ENCODE measurements at places on chromosomes 4 and X.

GRCh38 chr4:4477391-4477790 lies 64.5 kb downstream of the STX18 start:
- no peak for DNase-seq

DNA sequence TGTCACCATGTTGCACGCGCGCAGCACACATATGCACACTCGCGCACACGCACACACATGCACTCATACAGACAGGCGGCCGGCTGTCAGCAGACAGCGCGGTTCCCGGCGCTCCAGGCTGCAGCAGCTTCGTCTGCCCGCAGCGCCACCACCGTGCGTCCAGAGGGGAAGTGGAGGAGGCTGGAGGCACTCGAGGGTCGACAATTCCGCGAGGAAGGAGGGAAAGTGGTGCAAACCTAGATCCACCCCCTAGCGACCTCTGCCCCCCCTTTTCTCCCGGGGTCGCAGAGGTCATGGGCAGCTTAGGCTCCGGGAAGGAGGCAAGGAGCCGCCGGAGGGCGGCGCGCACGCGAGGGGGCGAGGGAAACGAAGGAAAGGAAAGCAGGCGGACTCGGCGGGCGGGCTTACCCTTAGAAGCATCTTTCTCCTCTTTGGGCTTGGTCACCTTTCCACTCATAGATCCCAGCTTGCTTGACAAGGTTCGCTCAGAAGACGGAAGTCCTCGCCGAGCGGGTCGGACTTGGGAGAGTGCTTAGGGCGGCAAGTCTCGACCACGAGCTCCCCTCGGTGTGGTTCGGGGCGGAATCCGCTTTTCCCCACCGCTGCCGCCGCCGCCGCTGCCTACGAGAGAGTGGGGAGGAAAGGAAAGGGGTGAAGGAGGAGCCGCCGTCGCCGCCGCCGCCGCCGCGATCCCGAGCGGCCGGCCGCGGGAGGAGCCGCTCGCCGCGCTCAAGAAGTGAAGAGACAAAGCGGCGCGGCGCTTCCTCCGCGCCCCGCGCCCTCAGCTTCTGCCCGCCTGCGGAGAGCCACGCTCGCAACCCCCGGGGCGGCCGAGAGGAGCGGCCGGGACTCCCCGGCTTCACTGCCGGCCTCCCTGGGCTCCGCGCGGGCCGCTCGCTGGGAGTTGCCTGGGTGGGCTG lies 326.6 kb upstream of the F9 start:
- DNase-seq = no peak

DNA sequence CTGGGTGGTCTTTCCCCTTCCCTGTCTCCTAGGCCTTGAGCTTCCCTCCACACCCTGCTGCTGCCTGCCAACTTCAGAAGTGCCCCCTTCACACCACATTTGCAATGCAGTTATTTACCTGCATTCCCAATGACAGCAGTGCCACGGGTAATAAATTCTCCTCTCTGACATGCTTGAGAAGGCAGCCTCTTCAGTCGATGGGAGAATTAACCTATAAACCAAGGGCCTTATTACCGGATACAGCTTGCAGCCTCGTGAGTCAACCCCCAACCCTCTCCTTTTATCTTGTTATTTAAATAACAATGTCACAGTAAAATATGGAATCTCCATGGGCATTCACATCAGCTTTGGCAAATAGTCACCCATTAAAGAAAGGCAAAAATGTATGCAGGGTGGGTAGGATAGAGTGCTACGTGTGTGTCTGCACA lies 34.7 kb upstream of the LGI2 start:
- no peak for DNase-seq

DNA sequence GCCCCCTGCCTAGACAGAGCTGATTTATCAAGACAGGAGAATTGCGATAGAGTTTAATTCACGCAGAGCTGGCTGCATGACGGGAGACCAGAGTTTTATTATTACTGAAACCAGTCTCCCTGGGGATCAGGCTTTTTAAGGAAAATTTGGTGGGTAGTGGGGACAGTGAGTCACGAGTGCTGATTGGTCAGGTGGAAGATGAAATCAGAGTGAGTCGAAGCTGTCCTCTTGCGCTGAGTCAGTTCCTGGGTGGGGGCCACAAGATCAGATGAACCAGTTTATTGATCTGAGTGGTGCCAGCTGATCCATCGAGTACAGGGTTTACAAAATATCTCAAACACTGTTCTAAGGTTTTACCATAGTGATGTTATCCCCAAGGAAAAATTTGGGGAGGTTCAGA lies 36.6 kb downstream of the MYOZ2 start:
- DNase-seq = no peak

- DNase-seq = no peak
These were observed 85.7 kb downstream of the F11 start for GRCh38 chr4:186351668-186352194.

- DNase-seq = no peak
These were observed 38.3 kb downstream of the SEC24D start for GRCh38 chr4:118797558-118798142.

GRCh38 chr4:19614171-19614570 lies 637.5 kb upstream of the SLIT2 start:
- DNase-seq = no peak

DNA sequence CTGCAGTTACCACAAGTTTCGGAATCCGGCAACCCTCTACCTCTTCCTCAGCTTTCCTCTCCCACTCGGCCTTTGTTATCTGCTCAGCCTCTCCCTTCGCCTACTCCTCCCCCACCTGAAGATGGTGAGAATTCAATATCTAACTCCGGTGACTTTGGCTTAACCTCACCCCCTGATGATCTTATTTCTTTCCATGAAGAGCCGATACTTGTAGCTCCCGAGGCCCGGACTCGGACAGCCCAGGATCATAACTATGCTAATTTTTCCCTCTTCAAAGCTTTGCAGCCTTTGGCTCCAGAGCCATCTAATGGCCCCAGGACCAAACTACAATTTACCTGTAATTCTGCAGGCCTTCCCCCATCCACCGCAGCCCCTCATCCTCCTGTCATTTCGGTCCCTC lies 32.0 kb upstream of the MGST2 start:
- peak; percentile 2 for DNase-seq

DNA sequence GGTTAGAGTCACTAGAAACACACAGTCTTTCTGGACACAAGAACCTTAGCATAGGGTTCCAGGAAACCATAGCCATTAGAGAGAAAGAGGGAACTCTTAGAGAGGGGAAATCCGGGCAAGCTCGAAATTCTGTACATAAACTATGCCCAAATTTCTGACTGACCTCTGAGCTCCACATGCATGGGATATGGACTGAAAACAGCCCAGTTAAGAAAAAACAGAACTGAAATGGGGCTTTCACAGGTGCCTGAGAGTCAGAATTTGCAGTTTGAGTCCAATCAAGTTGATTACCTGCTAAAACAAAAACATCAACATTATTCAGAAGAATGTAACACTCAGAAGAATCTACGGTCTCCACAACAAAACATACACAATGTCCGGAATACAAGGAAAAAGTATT lies 13.1 kb downstream of the DCHS2 start:
- no peak for DNase-seq

DNA sequence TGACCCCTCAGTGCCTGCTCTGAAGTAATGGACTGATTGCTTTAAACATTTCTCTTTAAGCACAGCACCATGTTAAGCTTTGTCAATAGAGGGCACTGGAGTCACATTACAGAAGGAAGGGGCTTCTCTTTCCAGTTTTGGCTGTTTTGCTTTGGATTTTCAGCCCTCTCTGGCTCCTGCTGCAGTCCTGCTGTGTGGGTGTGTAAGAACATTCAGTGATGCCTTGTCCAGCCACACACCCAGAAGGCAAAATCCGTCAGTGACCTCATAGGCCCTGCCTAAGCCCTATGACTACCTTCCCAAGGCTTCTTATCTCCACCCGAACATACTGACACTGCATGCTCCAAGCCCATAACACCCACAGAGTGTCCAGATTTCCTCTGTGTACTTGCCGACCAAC lies 215.3 kb upstream of the CTSO start:
- DNase-seq = peak; percentile 71

DNA sequence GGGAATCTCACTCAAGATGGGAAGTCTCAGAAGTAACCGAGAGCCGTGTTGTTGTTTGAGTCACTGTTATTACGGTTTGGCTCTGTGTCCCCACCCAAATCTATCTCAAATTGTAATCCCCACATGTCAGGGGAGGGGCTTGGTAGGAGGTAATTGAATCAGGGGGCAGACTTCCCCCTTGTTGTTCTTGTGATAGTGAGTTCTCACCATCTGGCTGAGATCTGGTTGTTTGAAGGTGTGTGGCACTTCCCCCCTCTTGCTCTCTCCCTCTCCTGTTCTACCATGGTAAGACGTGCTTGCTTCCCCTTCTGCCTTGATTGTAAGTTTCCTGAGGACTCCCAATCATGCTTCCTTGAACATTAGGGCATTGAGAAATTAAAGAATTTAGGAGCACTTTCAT lies 37.0 kb downstream of the HAND2 start:
- no peak for DNase-seq

DNA sequence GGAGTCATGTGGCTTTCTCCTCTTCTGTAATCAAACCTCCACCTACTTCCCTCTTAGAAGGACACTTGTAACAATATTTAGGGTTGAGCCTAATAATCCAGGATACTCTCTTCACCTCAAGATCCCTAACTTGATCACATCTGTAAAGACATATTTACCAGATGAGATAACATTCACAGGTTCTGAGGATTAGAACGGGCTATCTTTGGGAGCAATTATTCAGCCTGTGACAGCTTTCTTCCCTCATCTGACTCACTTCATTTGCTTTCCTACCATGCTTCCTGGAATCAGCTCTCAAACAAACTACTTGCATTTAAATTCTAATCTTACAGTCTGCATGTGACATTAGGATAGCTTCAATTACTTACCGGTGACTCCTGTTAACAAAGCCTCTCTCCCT lies 133.5 kb upstream of the NDST3 start:
- DNase-seq = no peak

GRCh38 chr4:52651996-52652672 lies 7.0 kb downstream of the USP46 start:
- DNase-seq = no peak

GRCh38 chr4:84003046-84003445 lies 467.1 kb downstream of the GPAT3 start:
- no peak for DNase-seq

- no peak for DNase-seq
These were observed 13.2 kb downstream of the CLDN34 start for GRCh38 chrX:9980401-9980800.

- no peak for DNase-seq
These were observed 269.8 kb downstream of the BCOR start for GRCh38 chrX:39827951-39828350.

- DNase-seq = no peak
These were observed 183.6 kb upstream of the ARSJ start for GRCh38 chr4:114163051-114163450.

GRCh38 chrX:85619962-85620361 lies 240.5 kb upstream of the POF1B start:
- DNase-seq = no peak

DNA sequence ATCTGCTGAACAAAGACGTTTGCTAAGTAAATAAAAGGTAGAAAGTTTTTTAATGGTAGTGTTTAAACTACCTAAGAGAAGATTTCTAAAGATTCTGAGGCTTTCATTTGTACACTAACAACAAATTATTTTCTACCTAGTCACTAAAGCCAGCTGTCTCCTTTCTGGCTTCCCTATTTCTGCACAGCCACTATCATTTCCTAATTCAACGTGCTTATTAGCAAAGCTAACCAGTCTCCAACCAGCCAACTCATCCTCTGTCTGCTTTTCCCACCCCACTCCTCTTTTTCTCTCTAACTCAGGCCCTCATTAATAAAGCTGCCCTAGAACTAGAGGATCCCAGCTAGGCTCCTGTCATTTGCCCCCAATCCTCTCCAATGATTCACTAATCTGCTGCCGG lies 118.2 kb downstream of the ZNF827 start:
- DNase-seq = peak; percentile 41

- no peak for DNase-seq
These were observed 252.4 kb upstream of the CPEB2 start for GRCh38 chr4:14749910-14750309.

GRCh38 chr4:64230709-64231310 lies 178.4 kb downstream of the TECRL start:
- no peak for DNase-seq

Measured in NCI-H1694 treated with DMSO at 0.1 percent for 48 hours (cell line).